ENCODE measurements at places on chromosomes 6 and 20.

GRCh38 chr6:43124481-43124880, 46.6 kb upstream of the SRF start:
- DNase-seq, result no peak

DNA sequence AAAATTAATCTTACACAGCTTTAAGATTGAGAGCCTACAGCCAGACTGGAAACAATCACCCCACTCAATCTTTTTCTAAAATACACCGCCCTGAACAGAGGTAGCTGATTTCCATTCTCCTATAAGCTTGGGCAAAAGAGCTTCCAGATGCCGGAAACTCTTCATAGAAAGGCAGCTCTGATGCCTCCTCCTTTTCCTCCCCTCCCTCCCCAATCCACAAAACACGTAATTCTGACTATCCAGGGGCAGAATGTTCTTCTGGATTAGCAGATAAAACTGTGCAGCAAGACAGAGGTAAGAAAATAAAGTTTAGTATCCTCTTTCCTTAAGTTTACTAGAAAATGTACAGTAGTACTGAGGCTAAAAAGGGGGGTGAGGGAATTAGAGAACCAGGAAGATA, 15.8 kb downstream of the ADNP start:
- DNase-seq, result no peak

GRCh38 chr6:15393605-15394004, 147.7 kb downstream of the JARID2 start:
- DNase-seq, result no peak

- DNase-seq, result no peak
Observed at GRCh38 chr20:51221791-51222408, 199.0 kb upstream of the KCNG1 start.

DNA sequence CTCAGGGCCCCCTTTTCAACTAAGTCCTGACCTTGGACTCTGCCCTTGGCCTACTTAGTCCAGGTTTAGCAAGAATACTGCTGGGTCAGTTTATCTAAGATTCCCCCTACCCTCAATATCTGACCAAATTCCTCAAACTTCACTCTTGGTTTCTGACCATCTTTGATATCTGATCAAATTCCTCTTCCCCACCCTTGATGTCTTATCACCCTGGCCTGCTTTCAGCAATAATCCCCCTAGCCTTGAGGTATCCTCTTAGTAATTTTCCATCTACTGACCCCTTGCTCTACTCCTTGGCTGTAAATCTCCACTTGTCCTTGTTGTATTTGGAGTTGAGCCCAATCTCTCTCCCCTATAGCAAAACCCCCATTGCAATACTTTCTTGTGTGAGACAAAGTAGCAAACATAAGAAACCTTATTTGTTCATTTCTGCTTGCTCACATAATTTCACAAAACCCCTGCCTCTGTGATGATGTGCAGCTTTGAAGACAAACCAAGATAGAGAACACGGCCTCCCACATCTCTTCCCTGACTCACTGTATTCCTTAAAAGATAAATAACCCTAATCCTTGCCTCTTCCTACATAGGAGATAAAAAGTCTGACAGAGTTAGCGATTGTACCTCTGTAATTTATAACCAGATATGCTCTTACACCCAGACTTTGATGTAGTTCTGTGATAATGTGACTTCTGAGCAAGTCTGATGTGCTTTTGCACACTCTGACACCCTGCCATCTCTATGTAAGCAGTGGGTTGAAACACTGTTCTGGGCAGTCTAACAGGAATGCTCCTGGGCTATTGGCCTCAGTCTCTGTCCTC, 13.8 kb upstream of the IYD start:
- DNase-seq, result no peak

DNA sequence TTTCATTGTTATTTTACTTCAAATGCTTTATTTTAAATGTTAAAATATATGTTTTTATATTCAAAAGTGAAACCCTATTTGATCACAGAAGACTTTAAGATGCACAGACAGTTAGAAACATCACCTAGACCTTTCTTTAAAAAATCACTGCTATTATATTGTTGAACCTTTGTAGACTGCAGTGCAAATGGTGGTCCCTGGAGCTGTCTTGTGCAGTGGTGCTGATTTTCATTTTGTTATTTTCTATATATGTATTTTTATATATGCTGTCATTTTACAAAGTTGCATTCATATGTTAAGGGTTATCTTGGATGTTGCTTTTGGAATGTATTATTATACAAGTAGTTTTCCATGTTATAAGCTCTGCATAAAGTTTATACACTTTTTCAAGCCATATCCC, 18.7 kb upstream of the HLA-B start:
- no peak for DNase-seq

GRCh38 chr6:35260591-35261570, 1.3 kb downstream of the ZNF76 start:
- no peak for DNase-seq
